ENCODE measurements at places on chromosomes 7 and 10. TPM values are rescaled to one million over a fixed set of nuclear protein-coding genes. Genes with fewer than 3 reads are reported as not detected.

LRRTM3 gene
- 2.5 TPM for polyA plus RNA-seq

SH2B2 gene
- 2.1 TPM for polyA plus RNA-seq

SKIDA1 gene
- 0.52 TPM for polyA plus RNA-seq

CHRM2 gene
- polyA plus RNA-seq: 0.12 TPM

EPO gene
- polyA plus RNA-seq: 5.9 TPM

CNPY4 gene
- polyA plus RNA-seq: 10.8 TPM

CALCR gene
- not detected for polyA plus RNA-seq

CLCN1 gene
- polyA plus RNA-seq: 0.05 TPM

EBF3 gene
- 1.4 TPM for polyA plus RNA-seq

CCSER2 gene
- polyA plus RNA-seq: 6.0 TPM

EPHA1 gene
- polyA plus RNA-seq: 14.2 TPM

CFTR gene
- 124 TPM for polyA plus RNA-seq

HHEX gene
- polyA plus RNA-seq: 38.2 TPM

TUBB8 gene
- 0.46 TPM for polyA plus RNA-seq

DRGX gene
- not detected for polyA plus RNA-seq

CUL2 gene
- polyA plus RNA-seq: 3.6 TPM

GLI3 gene
- 0.38 TPM for polyA plus RNA-seq

CALML3 gene
- polyA plus RNA-seq: 0.05 TPM

TEX36 gene
- polyA plus RNA-seq: not detected

TMEM213 gene
- polyA plus RNA-seq: 0.07 TPM

CNTNAP2 gene
- polyA plus RNA-seq: 0.26 TPM

TAC1 gene
- 0.66 TPM for polyA plus RNA-seq

VGF gene
- polyA plus RNA-seq: 82.7 TPM

GNGT1 gene
- polyA plus RNA-seq: not detected
